ENCODE measurements at places on chromosomes 7 and 10.

DNA sequence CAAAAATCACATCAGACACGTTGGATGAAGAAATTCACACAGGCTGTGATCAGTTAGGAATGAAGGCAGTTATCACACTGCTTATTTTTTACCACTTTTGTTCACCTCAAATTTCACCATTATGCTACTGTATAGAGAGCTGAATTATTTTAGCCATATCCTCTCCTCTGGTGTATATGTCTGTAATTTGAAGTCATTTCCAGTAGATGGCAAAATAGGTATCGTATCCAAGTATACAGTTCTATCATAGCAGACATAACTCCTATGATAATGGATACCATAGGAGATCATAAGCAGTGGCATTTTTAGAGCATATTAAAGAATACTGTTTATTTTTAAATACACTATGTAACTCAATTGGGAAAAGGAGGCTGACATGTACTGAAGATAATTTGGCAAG is 909.7 kb downstream of the DNAJB9 start:
- DNase-seq, result no peak

DNA sequence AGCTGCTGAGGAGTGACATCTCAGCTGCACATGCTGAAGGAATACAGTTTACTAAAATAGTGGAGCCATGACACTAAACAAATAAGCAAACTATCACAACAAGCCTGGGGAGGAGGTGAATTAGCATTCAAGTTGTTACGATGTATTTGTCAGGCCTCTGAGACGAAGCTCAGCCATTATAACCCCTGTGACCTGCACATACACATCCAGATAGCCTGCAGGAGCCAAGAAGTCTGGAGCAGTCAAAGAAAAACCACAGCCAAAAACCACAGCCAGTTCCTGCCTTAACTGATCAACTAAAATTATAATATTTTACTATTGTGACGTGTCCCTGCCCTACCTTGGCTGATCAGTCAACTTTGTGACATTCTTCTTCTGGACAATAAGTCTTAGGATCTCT is 68.6 kb downstream of the NSUN6 start:
- DNase-seq, result no peak

DNA sequence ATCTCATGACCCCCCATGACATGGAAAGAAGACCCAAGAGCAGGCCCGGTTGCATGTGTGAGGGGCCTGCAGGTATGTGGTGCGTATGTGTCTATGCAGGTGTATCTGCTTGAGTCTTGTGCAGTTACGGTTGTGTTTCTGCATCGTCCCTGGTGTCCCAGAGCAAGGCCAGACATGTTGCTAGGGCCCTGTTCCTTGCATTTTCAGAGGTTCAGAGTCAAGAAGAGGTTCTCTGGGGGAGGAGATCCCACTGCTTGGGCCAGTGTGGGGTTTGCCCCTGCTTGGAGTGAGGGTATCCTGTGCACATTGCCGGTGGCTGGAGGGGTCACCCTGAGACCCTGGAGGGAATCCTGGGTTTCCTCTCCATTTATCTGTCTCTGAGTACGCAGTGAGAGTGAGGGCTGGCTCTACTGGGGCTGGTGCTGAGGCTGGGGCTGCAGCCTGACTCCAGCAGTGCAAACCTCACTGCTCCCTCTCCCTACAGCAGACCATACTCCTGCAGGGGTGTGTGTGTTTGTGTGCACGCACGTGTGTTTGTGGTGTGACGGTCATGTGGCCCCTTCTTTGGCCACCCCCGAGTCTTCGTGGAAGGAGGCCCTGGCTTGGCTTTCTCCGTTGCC is 4.1 kb downstream of the TRIM8 start:
- no peak for DNase-seq

- no peak for DNase-seq
Measured at GRCh38 chr10:77381750-77382149, 255.9 kb downstream of the KCNMA1 start.

GRCh38 chr10:44278837-44279324 is 106.0 kb downstream of the CXCL12 start:
- no peak for DNase-seq

- no peak for DNase-seq
Measured at GRCh38 chr10:6074489-6075301, 12.5 kb upstream of the IL2RA start.

GRCh38 chr7:157437519-157438061 is 100.8 kb downstream of the DNAJB6 start:
- DNase-seq, result no peak

GRCh38 chr10:13349463-13350274 is 1.6 kb upstream of the SEPHS1 start:
- DNase-seq, result no peak

DNA sequence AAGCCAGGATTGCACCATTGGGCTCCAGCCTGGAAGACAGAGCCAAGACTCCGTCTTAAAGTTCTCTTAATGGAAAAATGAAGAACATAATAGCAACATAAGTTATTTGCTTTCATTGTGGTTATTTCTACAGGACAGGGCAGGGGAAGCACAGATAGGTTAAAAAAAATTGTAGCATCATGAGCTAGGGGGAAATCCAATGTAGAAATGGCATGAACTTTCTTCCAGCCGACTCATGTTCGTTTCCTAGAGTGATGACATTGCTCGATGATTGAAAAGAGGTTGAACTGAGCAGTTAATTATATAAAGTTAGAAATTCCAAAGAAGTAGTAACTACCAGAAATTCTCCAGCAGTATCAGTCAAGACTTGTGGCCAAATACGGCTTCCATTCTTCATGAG is 64.9 kb downstream of the DAGLB start:
- DNase-seq, result no peak

DNA sequence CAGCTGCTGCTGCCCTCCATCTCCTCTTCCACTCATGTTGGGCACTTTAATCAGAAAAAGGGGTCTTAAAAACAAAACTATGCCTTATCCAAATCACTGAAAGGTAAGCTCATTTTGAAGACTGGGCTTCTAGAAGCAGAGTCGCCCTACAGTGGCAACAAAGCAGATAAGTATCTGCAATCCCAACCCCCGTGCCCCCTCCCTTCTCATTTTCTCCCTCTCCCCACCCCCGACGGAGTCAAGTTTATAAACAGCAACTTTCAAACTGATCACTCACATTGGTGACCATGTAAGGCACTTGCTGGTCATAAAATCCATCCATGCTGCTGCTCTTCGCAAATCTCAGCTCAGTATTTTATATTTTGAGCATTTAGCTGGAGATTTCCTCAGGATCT is 738 bp downstream of the ETV1 start:
- no peak for DNase-seq

GRCh38 chr10:73969224-73969841 is 28.6 kb upstream of the VCL start:
- DNase-seq, result no peak

DNA sequence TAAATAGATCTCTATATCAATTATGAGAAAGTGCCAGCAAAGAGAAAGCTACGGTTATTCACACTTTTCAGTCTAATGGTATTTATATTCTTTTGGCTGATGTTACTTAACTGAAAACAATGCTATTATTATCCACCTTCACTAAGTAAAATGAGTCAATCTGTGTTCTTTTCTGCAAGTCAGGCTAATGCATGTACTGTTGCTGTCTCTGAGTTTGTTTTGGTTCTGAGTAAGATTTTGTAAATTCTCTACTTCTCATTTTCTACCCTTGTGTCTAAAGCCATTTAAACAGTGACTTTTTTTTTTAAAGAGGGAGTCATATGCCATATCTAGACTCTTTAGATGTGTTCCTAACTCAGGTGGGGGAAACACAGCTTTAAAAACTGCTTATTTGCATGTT is 7.5 kb downstream of the VWC2 start:
- DNase-seq, result no peak

DNA sequence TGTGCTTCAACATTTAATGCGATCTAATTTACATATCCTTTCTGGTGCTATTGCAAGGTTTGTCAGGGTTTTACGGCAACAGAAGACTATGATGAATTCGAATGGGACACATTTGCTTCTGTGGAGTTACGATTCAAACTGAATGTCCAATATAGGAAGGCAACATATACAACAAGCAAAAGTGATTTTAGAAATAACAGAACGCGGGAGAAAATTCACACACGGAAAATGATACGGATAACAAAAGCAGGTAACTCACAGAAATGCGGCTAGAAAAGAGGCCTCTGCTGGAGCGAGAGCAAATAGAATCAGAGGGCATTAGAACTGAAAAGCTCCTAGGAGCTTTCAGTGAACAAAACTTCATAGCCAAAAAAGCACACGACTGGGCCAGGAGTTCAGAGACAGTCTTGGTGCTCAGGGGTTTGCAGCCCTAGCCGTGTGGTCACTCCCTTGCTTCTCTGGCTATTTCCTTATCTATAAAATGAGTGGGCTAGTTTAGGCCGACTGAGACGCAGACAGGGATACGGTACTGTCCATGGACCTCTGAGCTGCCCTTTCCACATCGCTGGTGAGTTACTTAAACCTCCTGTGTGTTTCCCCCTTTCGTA is 557 bp upstream of the TAX1BP1 start:
- no peak for DNase-seq

DNA sequence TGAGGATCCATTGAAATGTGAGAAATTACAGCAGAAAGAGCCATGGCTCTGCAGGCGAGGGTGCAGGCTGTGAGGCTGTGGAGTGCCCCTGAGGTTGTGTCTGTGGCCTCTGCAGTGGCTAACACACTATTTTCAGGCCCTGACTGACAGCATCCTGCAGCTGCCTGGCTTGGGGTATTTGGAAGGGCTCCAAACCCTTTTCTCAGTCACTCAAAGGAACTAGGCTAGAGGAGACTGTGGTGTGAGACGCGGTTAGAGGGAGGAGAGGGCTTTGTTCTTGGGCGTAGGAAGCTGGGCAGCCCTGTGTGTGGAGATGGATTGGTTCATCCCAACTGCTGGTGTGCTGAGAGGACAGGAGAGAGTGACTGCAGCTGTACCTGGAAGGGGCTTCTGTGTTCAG is 134.9 kb downstream of the RAMP3 start:
- no peak for DNase-seq

GRCh38 chr7:498678-499641 is 20.7 kb downstream of the PDGFA start:
- no peak for DNase-seq

- DNase-seq, result no peak
Measured at GRCh38 chr10:84499846-84500245, 171.5 kb downstream of the CCSER2 start.

DNA sequence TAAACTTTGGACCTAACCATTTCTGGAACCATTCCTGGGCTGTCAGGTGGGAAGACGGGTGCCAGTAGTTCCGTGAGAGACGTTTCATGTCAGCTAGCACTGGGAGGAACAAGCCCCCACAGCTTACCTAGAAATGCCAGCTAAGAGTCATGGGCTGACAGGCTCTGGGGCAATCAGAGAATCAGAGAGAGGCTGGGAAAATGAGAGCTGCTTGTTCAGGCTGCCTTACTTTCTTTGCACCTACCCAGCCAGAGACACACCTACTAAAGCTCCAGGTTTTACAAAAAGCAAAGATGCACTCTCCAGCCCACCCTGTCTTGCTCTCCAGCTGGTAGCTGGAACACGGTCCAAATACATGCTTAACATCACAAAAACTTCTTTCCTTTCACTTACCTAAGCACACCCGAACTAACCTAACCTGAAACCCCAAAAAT is 688 bp downstream of the PTN start:
- DNase-seq, result no peak

GRCh38 chr7:137354961-137355360 is 11.4 kb upstream of the PTN start:
- DNase-seq, result no peak

GRCh38 chr7:25642849-25643248 is 414.6 kb upstream of the NPVF start:
- DNase-seq, result no peak

- no peak for DNase-seq
Measured at GRCh38 chr10:10141782-10142382, 875.8 kb upstream of the CELF2 start.

DNA sequence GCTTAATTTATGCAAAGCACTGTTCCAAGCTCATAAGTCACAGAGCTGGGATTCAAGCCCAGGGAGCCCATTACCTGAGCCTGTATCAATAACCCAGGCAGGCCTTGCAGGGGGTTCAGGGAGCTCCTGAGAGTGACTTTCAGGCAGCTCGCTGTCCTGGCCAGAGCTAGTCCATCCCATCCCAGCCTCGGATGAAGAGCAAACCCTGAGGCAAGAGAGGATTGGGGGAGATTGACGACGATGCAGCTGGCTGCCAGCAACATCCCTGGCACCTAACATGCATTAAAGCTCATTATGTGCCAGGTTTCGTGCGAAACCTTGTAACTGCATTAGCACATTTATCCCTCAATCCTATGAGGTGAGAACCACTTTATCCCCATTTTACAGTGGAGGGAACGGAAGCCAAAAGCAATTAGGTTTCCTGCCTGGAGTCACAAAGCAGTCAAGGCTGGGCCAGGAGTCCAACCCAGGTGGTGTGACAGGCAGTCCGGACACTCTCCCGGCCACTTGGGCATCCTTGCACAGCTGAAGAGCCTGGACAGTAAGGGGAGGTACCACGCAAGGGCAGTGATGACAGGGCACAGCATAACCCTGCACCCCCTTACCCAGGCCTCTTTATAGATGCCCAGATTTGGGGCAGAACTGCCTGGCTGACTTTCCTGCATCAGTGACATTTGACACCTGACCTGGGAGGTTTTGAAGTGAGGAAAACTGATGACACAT is 129.8 kb upstream of the CHST15 start:
- DNase-seq, result no peak

- DNase-seq, result no peak
Measured at GRCh38 chr7:75624134-75624832, 114.5 kb downstream of the HIP1 start.

- DNase-seq, result no peak
Measured at GRCh38 chr7:6367701-6368211, 80.0 kb downstream of the DAGLB start.

GRCh38 chr10:92990615-92991014 is 70.0 kb upstream of the CYP26C1 start:
- DNase-seq, result no peak

- no peak for DNase-seq
Measured at GRCh38 chr7:84790882-84791281, 396.0 kb downstream of the SEMA3D start.

GRCh38 chr10:48770561-48771089 is 86.0 kb downstream of the WDFY4 start:
- no peak for DNase-seq

DNA sequence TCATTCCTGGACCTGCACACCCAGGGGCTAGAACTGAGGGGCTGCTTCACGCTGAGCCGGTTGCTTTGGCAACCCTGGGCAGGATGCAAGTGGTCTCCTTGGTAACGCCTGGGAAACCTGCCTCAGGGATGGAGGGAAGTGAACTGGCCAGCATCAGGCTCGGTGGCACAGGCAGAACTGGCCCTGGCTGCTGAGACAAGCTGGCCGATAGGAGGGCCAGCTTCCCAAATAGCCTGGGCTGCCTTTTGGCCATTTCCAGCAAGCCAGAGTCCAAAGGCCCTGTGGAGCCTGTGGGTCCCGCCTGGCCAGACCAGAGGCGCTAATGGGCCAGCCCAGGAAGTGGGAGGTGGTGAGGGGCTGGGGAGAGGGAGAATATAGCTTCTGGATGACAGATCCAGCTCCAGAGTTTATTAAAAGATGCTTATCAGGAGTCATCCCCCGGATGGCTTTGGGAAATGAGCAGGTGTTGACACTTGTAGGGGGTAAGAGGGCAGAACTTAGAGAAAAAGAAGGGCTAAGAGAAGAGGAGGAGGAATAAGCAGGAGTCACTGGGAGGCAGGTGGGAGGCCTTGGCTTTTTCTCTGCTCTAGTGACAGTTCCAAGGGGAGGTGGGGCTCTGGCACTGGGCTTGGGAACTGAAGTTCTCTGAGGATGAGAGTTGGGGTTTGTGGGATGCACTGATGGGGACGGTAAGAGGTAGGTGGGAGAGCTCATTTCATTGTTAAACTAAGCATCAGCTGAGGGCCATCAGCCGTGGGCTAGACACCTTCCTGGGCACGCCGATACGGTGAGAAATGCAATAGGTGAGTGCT is 9.6 kb downstream of the NEURL1 start:
- DNase-seq, result no peak

- no peak for DNase-seq
Measured at GRCh38 chr10:60189861-60190475, 199.7 kb downstream of the ANK3 start.

All from HCT116 (cell line).